ENCODE measurements at places on chromosomes 13 and 19.

DNA sequence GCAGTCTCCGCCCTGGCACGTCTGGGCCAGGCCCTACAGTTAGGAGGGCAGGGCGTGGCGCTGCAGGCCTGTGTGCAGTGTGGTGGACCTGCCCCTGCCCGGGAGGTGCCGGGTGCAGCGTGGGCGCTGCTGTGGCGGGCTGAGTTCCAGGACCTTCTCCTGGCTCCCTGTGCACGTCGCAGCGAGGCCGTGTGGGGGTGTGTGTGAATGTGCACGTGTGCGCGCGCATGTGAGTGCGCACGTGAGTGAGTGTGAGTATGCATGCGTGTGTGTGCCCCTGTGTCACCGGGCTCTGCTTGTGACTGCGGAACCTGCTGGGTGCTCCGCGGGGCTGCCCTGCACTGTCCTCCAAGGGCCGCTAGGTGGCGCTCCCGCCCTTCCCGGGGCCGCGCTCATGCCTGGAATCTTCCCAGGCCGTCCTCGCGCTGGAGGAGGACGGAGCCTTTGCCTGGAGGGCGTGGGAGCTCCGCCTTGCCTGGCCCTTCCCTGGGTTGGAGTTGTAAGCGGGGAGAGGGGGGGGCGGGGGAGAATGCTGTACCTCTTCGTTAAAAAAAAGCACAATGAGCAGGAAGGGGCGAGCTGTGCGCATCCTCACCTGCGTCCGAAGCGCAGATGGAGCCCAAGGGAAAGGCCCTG, 79.3 kb downstream of the KDM4B start:
- DNase-seq, result peak; percentile 37

GRCh38 chr13:38753878-38754277, 67.0 kb downstream of the FREM2 start:
- no peak for DNase-seq

- no peak for DNase-seq
Observed at GRCh38 chr19:38877781-38878574, at the start of gene RINL. Gene RINL (minus strand): TSS chr19:38878275. CDS start chr19:38876742, 1,533 bp downstream.

DNA sequence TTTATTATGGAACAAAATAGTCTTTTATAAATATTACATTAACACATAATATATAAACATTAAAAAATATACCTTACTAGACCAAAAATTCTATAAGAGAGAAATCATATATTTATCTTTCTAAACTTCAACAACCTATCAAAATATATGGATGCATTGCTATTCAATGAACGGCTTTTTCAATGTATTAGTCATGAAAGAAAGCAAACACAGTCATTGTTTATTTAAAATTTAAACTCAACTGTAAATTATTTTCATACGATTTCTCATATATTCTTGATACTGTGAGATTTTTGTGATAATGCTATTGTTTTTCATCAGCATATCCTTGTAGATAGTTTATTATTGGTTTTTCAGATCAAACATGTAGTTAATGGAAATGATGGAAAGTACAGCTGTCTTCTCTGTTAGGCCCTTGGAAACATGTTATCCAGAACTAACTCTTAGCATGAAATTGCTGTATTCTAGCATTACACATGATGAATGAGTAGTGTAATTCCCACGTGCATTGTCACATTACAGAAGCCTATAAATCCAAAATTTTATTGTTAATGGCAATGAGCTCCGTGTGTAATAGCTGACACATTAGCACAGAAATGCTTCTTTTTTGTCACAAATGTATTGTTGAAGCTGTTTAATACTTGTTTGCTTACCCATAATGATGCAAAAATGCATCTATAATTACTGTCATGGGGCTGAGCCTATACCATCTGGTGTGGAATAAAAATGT, 1639.9 kb downstream of the SLITRK5 start:
- no peak for DNase-seq

GRCh38 chr13:25833761-25834160, 218.1 kb downstream of the SHISA2 start:
- no peak for DNase-seq

DNA sequence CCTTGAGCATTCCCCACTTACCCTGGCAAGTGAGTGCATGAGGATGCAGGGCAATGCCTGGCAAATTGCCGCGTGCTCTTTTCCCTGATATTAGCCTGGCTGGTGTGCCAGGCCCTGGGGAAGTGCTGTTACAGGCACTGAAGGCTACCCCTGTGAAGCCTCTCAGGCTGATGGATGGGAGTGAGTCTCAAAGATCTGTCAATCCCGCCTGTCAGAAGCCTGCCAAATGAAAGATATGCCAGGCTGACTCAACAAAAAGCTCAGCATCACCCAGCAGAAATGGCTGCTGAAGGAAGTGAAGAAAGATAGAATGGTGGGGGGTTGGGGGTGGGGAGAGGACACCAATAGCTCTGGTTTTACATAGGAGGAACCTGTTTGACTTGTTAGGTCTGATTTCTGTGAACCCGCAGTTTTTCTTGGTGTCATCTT, 112.1 kb downstream of the LACC1 start:
- DNase-seq, result no peak

DNA sequence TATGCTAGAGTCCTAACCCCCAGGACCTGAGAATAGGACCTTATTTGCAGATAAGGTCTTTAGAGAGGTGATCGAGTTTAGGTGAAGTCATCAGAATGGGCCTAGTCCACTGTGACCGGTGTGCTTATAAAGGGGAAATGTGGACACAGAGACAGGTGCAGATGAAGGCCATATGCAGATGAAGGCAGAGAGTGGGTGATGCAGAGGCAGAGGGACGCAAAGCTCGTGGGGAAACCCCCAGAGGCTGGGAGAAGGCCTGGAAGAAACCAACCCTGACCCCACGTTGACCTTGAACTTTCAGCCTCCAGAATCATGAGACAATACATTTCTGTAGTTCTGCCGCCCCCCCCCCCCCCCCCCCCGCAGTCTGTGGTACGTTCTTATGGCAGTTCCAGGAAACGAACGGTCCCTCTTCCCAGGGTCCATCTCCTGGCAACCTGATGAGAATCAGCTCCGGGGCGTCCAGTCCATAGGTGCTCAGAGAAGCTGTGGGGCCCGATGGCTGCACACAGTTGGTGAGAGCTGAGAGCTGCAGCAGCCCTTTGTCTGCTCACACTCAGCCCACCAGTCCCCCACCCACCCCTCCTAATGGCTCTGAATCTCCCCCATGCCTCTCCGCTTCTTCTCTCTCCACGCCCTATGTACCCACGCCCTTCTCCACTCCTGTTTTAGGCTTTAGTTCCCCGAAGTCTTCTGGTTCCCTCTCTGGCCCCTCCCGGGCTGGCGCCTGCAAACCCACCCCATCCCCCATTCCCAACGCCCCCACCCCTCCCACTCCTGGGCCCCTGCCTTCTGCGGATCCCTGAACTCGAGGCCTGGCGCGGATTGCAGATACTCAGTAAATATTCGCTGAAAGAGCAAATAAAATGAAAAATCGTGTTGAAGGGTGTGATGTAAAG, 218.3 kb upstream of the MAB21L1 start:
- no peak for DNase-seq

DNA sequence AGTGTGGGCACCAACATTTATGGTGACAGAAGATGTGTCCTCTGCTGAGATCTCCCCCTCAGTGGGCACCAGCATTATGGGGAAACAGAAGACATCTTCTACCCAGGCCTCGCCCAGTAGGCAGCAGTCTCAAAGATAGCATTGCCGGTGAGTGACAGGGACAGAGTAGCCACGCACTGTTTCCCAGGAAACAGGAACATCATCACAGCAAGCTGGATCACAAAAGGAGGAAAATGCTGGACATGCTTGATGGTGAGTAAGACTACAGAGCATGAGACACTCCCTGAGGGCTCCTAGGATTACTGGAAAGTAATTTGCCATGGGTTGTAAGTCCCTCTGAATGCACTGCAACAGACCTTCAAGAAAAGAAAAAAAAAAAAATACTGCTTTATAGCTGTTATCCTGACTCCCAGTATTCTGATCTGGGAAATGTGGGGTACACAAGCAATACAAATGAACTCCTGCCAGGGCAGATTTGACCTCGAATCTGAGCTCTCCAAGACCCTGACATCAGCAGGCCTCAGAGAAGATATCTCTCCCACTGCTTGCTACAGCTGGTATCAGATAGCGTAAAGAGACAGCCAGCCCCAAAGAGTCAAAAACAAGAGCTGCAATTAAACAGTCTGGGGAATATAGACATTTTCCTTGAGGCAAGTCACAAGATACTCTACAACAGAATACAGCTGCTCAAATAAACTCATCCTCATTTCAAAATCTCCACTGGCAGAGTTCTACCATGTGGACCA, 180.4 kb downstream of the RBM26 start:
- DNase-seq, result no peak

- DNase-seq, result no peak
Observed at GRCh38 chr19:13366529-13367143, 139.6 kb downstream of the CACNA1A start.

- no peak for DNase-seq
Observed at GRCh38 chr13:80486402-80486801, 145.5 kb upstream of the SPRY2 start.

- DNase-seq, result no peak
Observed at GRCh38 chr19:54189145-54189734, at the start of gene MBOAT7. Gene MBOAT7 (minus strand): TSS chr19:54189580. CDS start chr19:54188508, 1,072 bp downstream.

GRCh38 chr19:31450696-31451095, 101.5 kb upstream of the TSHZ3 start:
- no peak for DNase-seq

Measured in GM04503 (cell line).